Hematopoietic multipotent progenitor cell treated with erythropoietin and hydrocortisone succinate and interleukin-3 and kit ligand, for 8 days (in vitro differentiated cells): ENCODE measurements at places on chromosomes 1 and 21.

GRCh38 chr1:204080163-204080903 lies 7.4 kb downstream of the SOX13 start:
- DNase-seq: peak; percentile 5

GRCh38 chr21:45642122-45642813 lies 1.3 kb upstream of the PCBP3 start:
- no peak for DNase-seq

DNA sequence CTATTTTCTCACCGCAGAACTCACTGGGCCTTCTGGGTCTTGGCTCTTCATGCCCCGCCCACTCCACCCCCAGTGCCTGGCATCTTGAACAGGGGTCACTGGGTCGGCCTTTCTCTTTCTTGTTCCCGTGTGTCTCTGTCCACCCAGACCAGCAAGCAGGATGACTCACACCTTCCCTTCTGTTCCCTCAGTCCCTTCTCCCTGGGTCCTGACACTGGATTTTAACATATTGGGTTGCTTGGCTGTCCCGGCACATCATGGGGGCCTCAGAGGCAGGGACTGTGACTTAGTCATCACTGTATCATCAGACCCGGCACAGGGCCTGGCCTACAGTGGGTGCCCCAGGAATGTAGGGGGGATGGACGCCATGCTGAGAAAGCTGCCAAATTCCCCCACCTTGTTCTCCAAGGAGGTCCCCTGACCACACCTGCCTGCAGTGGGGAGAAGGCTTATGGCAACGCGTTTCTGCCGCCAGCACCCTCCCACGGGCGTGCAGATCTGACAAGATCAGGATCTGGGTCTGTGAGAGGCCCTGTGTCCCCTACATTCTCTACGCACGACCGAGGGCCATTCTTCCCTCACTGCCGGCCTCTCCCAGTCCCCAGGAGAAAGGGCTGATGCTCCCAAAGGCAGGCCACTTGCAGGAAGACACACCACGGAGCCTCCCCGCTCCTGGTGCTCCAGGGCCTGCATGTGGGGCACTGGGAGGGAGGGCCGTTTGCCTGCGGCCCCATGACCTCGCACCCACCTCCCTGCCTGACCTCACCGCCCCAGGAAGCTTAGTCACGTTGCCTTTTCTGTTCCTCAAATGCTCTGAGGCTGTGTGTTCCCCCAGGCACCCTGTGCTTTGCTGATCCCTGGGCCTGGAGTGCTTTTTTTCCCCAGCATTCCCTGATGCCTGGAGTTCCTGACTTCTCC lies 157.2 kb upstream of the TMEM51 start:
- no peak for DNase-seq

DNA sequence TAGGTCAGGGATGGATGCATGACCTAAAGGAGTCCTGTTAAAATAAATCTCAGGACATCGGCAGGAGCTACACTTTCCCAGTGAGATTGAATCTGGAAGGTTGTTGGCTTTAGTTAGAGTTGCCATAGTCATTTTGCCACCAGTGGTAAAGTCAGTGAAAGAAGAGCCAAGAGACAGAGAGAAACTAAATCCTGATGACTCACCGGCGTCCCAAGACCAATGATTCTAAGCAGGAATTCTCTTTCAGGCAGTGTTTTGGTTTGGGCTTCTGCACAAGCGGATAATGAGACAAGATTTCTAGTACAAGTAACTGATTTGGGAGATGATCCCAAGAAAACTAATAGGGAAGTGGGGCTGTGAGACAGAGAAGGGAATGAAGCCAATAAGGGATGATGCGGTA lies 88.8 kb upstream of the ETS2 start:
- no peak for DNase-seq
